ENCODE measurements at places on chromosomes 2 and 18.

DNA sequence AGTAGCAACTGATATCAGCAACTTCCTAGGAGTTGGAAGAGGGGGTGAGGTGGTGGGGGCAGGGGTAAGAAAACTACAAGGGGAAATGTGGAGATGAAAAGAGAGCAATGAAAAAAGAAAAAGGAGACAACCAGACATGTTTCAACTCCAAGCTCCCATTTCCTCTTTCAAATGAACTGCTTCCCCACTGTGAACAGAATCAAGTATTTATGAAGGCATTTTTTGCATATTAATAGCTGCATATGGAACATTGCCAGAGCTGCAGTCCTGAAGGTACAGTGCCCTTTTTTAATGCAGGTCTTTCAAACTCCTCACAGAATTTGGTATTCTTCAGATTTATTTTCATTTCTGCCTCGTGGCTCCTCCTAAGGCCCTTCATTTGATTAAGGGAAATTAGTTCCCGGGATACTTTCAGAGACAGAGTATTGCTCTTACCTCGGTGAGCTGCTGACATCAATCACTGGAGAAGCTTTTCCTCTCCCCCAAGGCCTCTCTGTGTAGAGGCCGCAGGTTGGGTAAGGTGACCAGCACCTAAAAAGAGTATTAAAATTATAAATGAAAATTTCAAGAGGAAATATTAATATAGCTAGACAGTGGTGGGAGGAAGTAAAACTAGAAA, 68.4 kb downstream of the KIAA2012 start:
- no peak for DNase-seq

GRCh38 chr2:100791936-100792308, 28.0 kb upstream of the NPAS2 start:
- no peak for DNase-seq

DNA sequence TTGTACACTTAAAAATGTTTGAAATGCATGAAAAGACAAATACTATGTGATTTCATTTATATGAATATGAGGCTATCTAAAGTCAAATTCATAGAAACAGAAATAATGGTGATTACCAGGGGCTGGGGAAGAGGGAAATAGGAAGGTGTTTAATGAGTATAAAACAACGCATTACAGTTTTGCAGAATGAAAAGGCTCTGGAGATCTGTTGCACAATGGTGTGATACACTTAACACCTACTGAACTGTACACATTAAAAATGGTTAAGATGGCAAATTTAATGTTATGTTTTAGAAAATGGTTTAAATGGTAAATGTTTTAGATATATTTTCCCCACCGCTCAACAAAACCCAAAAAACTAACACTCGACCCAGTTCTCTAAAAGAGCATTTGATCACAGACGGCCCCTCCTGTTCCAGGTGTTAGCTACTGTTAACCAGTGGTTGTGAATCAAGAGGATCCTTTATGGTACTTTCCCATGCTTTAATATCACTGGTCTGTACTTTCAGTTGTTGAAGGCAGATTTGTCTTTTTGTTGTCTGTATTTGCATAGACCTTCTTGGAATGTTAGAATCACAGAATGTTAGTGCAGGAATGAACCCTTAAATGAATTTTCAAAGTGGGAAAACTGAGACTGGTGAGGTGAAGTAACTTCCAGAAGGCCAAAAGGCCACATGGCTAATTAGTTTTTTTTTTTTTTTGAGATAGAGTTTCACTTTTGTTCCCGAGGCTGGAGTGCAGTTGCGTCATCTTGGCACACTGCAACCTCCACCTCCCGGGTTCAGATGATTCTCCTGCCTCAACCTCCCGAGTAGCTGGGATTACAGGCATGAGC, 10.2 kb downstream of the RAB10 start:
- no peak for DNase-seq

- peak; percentile 57 for DNase-seq
Observed at GRCh38 chr2:241354668-241355658, 1.1 kb upstream of the FARP2 start.

GRCh38 chr2:28583899-28584553, 88.2 kb downstream of the PLB1 start:
- peak; percentile 59 for DNase-seq

GRCh38 chr2:189213250-189213649, 33.7 kb upstream of the COL5A2 start:
- DNase-seq: no peak

GRCh38 chr18:63867368-63868125, 20.0 kb upstream of the SERPINB2 start:
- DNase-seq: no peak

DNA sequence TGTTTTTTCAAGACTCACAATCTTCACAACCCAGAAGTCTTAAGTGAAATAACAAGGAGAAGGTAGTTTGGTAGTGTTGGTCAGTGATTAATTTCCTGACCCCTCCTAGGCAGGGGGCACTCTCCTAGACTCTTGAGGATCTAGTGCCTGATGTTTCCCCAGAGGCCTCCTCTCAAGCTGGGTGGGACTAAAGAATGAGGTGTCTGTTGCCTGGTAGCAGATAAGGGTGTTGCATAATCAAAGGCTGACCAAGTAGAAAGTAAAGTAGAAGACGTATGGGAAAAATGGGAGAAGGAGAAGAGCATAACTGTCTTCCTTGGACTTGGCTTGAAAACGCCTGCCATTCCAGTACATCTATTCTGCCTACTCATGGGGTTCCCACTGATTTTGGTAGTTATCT, 37.8 kb downstream of the VIT start:
- no peak for DNase-seq

DNA sequence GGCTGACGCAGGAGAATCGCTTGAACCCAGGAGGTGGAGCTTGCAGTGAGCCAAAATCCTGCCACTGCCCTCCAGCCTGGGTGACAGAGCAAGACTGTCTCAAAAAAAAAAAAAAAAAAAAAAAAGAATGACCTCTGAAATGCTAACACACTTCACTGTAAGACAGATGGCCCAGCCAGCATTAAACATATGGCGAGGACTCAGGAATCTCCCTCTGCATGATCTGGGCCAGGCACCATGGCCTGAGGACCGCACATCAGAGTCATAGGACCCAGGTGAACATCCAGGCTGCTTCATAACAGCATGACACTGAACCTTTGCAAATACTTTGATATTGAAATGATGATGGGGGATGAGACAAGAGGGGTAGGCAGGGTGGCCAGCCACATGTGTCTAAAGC, 56.1 kb upstream of the DNMT3A start:
- DNase-seq: no peak

DNA sequence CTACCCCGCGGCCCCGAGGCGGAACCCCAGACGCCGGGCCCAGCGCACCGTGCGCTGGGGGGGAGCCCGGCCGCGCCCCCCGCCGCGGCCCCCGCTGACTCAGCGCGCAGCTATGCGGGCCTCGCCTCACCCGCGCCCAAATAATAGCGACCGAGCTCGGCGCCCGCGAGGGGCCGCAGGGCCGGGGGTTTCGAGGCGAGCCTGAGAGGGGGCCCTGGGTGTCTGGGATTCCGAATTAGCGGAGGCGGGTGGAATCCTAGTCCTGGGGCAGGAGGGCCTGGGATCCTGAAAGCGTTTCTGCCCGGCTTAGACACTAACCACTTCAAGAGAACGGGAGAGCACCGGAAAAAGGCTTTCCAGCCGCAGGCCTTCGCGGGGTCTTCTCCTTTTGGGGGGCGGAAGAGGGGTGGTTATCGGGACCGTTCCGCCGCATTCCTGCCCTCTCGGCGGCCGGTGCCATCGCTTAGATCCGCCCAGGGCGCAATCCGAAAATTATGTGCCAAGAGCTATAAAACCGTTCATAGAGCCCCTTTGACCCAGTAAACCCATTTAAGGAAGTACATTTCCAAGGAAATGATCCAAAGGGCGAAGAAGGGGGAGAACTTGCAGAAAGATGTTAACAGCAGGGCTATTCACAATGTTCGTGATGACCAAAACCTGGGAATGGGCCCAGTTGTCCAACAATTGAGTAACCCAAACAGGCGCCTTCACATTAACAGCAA, 681 bp upstream of the ROCK2 start:
- no peak for DNase-seq

DNA sequence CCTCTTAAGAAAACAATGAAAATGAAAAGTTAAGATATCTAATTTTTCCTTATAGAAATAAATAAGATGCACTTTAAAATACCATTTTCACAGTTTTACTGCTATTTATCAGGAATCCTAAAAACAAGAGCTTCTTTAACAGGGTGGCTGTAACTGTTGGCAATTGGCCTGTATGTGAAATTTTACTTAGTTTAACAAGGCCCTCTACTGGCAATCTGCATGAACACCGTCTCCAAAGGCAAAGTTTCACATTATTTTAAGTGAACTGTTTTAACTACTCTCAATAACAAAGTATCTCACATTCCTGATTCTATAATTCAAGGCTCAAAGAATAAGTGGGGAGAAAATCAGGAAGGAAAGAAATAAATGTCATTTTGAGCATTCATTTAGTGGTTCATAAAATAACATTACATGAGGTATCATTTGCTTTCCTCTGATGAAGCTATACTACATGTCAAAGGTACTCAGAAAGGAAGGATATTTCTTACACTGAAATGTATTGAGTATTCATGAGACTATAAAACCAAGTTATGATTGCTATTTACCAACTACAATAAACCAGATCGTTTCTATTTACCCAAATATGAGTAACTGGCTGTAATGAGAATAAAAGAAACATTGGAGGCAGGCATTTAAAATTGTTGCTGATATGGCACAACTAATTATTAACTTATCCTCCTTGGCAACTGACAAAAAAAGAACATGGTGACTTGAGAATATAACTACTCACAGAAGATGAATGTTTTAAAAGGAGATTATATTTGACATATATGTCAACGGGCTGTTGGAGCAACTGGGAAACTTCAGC, 7.0 kb downstream of the NCKAP5 start:
- no peak for DNase-seq

- DNase-seq: no peak
Observed at GRCh38 chr2:188582211-188582610, 290.5 kb downstream of the GULP1 start.
